Esophagus (tissue), 2 donors: ENCODE measurements at places on chromosomes 7 and 10. TPM values are rescaled to one million over a fixed set of nuclear protein-coding genes. Genes with fewer than 3 reads are reported as not detected.

Gene CHST12
- 6.8 TPM for polyA plus RNA-seq

Gene IFIT3
- polyA plus RNA-seq, result 2.6 TPM

Gene LYZL2
- polyA plus RNA-seq, result not detected

Gene ZPBP
- not detected for polyA plus RNA-seq

Gene GHRHR
- not detected for polyA plus RNA-seq

Gene ETV1
- 1.2 TPM for polyA plus RNA-seq

Gene GIMAP7
- polyA plus RNA-seq, result 8.0 TPM

Gene CYP26C1
- polyA plus RNA-seq, result 0.01 TPM

Gene ACTR3C
- 8.0 TPM for polyA plus RNA-seq

Gene RET
- polyA plus RNA-seq, result 0.07 TPM

Gene GPRIN2
- 6.2 TPM for polyA plus RNA-seq

Gene C7orf57
- 0.73 TPM for polyA plus RNA-seq

Gene FAM24B
- polyA plus RNA-seq, result 1.9 TPM

Gene WDR86
- polyA plus RNA-seq, result 0.86 TPM

Gene ITPRID1
- not detected for polyA plus RNA-seq

Gene RADIL
- 0.93 TPM for polyA plus RNA-seq

Gene TMEM130
- polyA plus RNA-seq, result not detected

Gene PNLIPRP1
- polyA plus RNA-seq, result 0.15 TPM

Gene UFSP1
- 3.8 TPM for polyA plus RNA-seq

Gene FAM237B
- polyA plus RNA-seq, result not detected

Gene SEMA4G
- polyA plus RNA-seq, result 1.9 TPM

Gene ANXA8
- polyA plus RNA-seq, result 250 TPM

Gene GNB2
- 147 TPM for polyA plus RNA-seq

Gene OIT3
- not detected for polyA plus RNA-seq

Gene GRM3
- polyA plus RNA-seq, result 0.02 TPM

Gene ANKRD61
- polyA plus RNA-seq, result not detected

Gene TRIP6
- polyA plus RNA-seq, result 39.4 TPM

Gene ATE1
- 6.8 TPM for polyA plus RNA-seq

Gene TFPI2
- 0.38 TPM for polyA plus RNA-seq

Gene VWDE
- 2.8 TPM for polyA plus RNA-seq

Gene TPST1
- 5.9 TPM for polyA plus RNA-seq

Gene HOXA11
- not detected for polyA plus RNA-seq

Gene TRIM50
- 0.02 TPM for polyA plus RNA-seq

Gene PVRIG
- 0.31 TPM for polyA plus RNA-seq

Gene OGDHL
- 0.16 TPM for polyA plus RNA-seq

Gene VPS26A
- polyA plus RNA-seq, result 25.5 TPM

Gene HKDC1
- 0.12 TPM for polyA plus RNA-seq

Gene GIMAP2
- polyA plus RNA-seq, result 0.90 TPM

Gene CAV1
- polyA plus RNA-seq, result 57.9 TPM

Gene ASB15
- not detected for polyA plus RNA-seq

Gene TAS2R5
- 1.0 TPM for polyA plus RNA-seq

Gene EPO
- polyA plus RNA-seq, result 0.04 TPM

Gene PDK4
- polyA plus RNA-seq, result 31.7 TPM
